H1 (cell line): ENCODE measurements at places on chromosomes 12 and 14.

DNA sequence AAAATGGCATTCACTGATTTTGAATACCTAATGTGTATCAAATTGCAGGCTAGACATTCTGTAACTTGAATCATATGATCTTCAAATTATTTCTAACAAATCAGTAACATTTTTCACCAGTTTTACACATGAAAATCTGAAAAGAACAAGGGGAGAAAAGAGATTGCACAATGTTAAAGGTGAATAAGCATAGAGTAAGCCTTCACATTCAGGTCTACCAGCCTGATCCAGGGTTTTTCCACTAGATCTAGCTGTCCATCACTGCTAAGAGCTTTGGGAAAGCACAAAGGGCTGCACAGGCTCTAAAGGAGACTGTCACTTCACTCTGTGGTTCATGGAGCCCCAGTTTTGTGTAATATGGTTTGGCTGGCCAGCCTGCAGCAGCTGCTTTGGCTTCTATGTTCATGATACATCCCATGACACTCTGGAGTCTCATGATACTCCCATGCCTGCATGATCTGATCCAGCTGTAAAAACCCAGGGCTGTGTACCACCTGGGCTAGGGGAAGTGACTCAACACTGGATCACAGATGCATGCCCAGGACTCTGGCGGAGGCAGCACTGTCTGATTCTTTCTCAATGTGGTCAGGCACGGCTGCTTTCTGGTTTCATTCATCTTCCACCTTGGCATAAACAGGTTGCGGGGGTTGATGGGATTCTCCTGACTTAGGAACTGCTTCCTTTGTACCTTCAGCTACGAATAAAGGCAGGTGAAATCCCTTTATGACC lies 859.7 kb downstream of the GALC start:
- DNase-seq: no peak

- DNase-seq: no peak
These were observed 44.2 kb downstream of the ATP2B1 start for GRCh38 chr12:89664441-89664840.

DNA sequence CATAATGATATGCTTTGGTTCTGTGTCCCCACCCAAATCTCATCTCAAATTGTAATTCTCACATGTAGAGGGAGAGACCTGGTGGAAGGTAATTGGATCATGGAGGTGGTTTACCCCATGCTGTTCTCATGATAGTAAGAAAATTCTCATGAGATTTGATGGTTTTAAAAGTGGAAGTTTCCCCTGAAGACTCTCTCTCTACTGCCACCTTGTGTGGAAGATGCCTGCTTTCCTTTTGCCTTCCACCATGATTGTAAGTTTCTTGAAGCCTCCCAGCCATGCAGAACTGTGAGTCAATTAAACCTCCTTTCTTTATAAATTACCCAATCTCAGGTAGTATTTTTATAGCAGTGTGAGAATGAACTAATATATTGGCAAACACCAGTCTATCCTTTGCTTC lies 260.4 kb upstream of the PPFIA2 start:
- DNase-seq: no peak

- no peak for DNase-seq
These were observed 41.3 kb upstream of the C12orf71 start for GRCh38 chr12:27123642-27124041.

DNA sequence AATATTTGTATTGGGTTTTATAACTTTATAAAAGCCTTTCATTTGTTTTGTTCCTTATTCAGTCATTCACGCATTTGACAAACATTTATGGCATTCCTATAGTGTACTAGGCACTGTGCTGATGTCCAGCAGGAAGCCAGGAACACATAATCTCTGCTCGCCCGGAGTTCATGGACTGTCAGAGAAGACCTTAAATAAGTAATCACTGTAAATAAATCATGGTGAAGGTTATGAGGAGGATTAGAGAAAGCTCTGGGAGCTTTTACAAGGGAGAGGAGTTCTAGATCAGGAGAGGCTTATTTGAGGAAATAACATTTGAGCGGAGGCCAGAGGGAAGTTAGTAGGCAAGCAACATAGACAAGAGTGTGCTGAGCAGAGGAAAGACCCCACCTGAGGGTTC lies 1.4 kb upstream of the RDH11 start:
- no peak for DNase-seq

DNA sequence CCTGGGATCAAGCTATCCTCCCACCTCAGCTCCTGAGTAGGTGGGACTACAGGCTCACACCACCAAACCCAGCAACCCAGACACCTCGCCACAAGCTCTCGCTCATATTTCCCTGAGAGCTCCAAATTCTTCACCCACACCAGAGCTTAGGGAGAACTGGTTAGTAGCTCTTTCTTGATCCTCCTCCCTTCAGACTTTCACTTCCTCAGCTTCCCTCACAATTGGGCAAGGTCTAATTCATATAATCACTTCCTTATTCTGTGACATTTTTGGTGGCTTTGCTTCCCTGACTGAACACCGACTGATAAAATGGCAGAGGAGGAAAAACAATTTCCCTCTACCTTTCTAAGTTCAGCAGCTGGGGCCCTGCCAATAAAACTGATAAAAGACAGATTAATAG lies 88.5 kb downstream of the GXYLT1 start:
- no peak for DNase-seq

GRCh38 chr14:79638672-79639266 lies 572.5 kb downstream of the DIO2 start:
- DNase-seq: no peak

- DNase-seq: no peak
These were observed 107.0 kb downstream of the HECTD4 start for GRCh38 chr12:112275207-112275606.

DNA sequence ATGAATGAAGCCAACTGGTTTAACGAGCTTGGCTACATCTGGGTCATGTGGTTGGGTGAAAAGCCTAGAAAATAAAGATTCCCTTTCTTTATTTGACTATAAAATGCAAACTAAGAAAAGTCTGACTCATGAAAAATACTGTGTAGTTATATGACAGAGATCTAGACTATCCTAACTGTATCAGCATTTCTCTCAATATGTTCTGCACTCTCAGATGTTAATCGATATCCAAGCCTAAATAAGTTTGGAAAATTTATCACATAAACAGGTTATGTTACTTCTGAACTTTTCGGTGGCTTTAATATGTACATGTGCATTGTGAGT lies 133.1 kb downstream of the DAAM1 start:
- no peak for DNase-seq

GRCh38 chr14:99354166-99354875 lies 82.3 kb upstream of the BCL11B start:
- no peak for DNase-seq

- no peak for DNase-seq
These were observed 59.5 kb downstream of the ARID2 start for GRCh38 chr12:45789025-45789424.
